ENCODE measurements at places on chromosomes 7 and 10.

DNA sequence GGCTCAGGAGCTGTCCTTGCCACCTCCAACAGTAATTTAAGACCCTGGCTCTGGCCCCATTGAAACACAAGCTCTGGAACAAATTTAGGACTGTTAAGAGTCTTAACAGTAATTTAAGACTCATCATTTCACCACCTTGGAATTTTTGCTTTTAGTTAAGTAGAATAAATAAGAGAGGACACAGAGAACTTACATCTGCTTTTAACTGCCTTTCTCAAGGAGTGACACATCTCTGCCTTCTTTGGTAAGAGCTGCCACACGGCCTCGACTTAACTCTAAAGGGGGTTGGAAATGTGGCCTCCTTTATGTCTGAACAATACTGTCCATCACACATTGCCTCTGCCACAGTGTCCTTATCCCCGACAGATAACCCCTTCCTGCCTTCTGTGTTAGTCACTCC is 77.9 kb downstream of the HERPUD2 start:
- DNase-seq: peak; percentile 58

DNA sequence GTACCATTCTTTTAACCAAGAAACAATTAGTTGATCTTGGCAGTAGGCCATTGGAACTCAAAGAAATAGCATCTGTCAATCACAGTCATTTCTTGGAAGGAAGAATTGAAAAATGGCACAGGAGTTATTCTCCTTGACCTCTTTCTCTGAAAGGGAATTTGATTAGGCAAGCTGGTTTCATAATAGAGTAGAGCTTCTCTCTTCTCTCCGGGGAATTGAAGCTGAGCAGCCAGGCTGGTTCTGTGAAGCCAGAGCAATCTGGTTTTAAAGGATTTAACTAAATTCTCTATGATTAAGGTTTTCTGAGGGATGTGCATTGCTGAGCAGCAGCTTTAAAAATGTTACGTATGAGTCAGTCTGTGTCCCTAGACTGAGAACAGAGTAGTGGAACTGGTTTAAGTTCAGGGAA is 70.2 kb downstream of the AHCYL2 start:
- DNase-seq: no peak

GRCh38 chr10:21529032-21529910 is 3.8 kb upstream of the SKIDA1 start:
- no peak for DNase-seq

DNA sequence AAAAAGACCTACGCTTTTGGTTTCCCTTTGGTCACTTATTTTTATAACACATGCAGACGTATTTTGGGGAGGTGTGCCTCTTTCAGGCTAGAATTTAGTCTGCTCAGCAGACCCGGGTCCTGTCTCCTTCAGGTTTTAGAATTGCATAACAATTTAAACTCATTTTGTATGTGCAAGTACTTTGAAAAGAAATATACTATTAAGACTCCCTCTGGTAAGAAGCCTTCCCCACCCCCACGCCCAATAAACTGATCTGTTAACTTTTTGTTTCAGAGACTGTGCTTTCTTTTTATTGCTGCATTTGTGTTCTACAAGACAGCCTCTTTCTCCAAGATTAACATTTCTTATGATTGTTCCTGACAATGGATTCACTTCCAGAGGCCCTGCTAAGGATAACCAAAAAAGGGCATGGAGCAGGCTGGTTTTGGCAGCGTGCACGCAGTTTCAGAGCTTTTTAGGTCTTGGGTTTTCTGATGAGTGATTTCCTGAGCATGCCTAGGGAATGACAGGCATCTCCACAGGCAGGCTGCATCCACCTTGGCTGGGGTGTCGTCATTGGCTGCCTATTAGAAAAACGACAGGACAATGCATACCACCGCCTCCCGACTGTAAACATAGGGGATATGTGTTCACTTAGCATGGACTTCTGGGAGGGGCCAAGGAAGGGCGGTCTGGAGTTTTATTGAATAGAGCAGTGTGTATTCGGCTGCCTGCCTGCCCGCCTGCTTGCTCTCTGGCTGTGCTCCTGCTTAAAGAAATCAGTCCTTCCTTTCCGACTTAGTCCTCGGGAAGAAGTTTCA is at the start of gene CALD1:
TSS of gene CALD1 (plus strand) at position 694 of the 800 bp plus-strand sequence. CDS start 88,100 bp downstream, outside the sequence.
- DNase-seq: peak; percentile 99

- DNase-seq: no peak
Observed at GRCh38 chr10:97923057-97923456, 73.4 kb downstream of the GOLGA7B start.

GRCh38 chr7:132430041-132430855 is 146.0 kb downstream of the PLXNA4 start:
- DNase-seq: no peak

DNA sequence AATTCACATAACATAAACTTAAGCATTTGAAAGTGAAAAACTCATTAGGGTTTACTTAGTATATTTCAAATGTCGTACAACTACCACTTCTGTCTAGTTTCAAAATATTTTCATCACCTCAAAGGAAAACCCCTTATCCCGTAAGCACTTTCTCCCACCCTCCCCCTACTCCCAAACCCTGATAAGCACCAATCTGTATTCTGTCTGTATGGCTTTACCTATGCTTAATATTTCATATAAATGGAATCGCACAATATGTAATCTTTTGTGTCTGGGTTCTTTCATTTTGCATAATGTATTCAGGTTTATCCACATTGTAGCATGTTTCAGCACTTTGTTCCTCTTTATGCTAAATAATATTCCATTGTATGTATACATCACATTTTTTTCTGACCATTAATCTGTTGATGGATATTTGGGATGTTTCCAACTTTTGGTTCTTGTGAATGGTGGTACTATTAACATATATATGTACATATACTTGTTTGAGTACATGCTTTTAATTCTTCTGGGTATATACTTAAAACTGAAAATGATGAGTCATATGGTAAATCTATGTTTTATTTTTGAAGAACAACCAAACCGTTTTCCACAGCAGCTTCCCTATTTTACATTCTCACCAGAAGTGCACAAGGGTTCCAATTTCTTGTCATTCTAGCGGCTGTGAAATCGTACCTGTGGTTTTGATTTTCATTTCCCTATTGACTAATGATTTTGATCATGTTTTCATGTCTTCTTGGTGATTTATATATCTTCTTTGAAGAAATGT is 6.2 kb upstream of the STARD3NL start:
- DNase-seq: no peak

GRCh38 chr10:45373003-45373575 is 927 bp upstream of the ALOX5 start:
- peak; percentile 25 for DNase-seq

GRCh38 chr10:127892743-127893142 is at the start of gene CLRN3:
TSS of gene CLRN3 (minus strand) at chr10:127892941. CDS start at chr10:127892784, 157 bp downstream.
- no peak for DNase-seq

GRCh38 chr10:61346796-61347413 is 106.3 kb downstream of the TMEM26 start:
- DNase-seq: no peak

DNA sequence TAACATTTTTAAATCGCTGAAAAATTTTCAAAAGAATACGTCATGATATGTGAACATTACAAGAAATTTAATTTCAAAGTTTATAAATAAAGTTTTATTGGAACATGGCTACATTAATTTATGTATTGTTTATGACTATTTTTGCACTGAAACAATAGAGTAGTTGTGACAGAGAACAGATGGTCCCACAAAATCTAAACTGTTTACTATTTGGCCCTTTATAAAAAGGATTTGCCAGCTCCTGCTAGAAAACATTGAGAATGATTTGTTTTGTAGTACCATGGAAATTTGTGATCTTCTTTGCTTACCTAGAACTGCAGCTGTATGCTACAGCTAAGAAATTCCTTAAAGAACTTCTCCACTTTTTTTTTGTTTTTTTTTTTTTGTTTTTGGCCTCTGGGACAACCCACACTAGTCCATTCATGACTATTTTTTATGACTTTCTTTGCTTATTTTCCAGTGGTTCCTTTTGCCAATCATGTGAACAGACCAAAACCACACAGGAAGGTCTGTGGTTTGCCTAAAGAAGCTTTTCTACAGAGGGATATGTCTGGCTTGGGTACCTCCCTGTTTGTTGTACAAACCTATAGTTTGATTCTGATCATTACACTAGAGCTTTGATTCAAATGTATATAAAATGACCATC is 55.7 kb downstream of the ST7 start:
- no peak for DNase-seq

GRCh38 chr7:26535483-26536007 is 243.9 kb downstream of the SNX10 start:
- no peak for DNase-seq

GRCh38 chr7:50339990-50340500 is 35.5 kb downstream of the IKZF1 start:
- DNase-seq: no peak

- peak; percentile 83 for DNase-seq
Observed at GRCh38 chr10:71272056-71272771, 46.8 kb upstream of the SLC29A3 start.

DNA sequence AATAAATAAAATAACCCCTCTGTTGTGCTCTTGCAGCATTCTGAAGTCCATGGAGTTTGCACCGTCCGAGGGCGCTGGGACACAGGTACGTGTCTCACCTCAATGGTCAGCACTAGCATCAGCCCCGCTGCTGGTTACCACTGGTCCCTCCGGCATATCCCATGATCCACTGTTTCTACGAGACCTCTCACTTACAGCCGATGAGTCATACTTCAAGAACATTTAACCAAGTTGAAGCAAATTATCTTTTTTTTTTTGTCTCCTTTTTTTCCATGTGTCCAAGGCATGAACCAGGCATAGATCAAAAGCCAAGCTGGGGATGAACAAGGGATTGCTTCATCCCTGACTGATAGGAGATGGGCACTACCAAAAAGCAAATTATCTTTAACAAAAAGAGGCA is 92.9 kb upstream of the SH2B2 start:
- DNase-seq: no peak

DNA sequence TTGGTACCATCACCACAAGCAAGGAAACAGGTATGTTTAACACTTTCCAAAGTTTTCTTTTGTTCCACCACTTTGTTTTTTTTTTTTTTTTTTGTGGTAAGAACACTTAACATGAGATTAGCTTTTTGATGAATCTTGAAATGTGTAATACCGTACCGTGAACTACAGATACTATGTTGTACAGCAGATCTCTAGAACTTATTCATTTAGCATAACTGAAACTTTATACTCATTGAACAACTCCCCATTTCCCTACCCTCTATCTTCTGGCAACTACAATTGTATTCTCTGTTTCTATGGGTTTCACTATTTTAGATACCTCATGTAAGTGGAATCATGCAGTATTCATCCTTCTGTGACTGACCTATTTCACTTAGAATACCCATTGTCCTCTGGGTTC is 162.7 kb upstream of the ITGB1 start:
- DNase-seq: no peak

- no peak for DNase-seq
Observed at GRCh38 chr7:27140126-27140857, 3.2 kb downstream of the HOXA5 start.

- peak; percentile 56 for DNase-seq
Observed at GRCh38 chr7:5596046-5596895, 172.6 kb upstream of the TNRC18 start.

DNA sequence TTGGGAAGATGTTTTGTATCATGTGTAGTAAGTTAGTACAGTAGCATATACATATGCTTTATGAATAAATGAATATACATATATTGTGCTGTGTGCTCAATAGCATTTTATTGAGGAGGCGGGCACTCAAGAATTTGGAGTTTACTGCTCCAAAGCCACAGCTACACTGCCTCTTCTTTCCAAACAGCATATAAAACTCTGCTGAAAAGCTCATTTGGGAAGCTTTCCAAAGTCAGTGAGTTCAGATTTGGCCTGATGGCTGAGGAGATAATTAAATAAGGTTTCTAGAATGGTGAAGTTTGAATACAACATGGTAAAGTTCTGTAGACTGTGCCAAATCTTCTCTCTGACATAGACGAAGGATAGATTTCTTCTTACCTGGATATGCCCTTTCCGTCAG is 29.8 kb downstream of the CDK1 start:
- DNase-seq: no peak

DNA sequence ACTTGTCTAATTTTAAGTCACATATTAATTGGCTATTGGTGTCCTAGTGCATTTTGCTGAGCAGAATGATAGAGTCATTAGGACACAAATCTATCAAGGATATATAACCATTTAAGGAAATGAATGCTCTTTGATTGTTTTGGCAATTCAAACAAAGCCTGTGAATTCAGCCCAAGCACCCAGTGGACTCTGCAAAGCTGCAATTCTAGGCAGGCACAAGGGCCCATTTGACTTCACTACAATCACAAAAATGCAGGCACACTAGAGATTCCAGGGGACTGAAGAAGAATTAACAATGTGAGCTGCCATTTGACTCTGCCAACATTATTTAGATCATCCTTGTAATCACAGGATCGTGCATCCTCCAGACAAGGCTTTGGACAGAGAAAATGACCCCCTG is 544.2 kb upstream of the PHF14 start:
- no peak for DNase-seq

- DNase-seq: no peak
Observed at GRCh38 chr7:157997471-157997870, 590.2 kb downstream of the PTPRN2 start.

- peak; percentile 67 for DNase-seq
Observed at GRCh38 chr10:125016611-125017202, 74.8 kb downstream of the ZRANB1 start.

GRCh38 chr10:88281592-88282347 is 301.3 kb downstream of the RNLS start:
- DNase-seq: no peak

DNA sequence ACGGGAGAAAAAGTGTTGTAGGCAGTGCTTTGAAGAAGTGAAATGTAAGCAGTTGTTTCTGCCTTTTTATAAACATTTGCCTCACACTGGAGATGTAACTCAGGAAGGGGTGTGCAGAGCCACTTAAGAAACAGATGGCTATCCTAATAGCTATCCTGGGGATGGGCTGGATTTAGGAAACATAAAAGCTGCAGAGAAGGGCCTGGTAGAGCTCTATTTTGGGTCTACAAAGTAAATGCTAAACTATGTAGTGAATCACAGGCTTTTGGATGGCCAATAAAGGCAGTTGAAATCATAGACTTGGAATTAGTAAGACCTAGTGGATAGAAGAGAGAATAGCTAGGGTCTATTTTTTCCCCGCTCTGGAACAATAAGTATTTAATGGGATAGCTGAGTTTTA is 79.9 kb upstream of the AGR3 start:
- DNase-seq: no peak

DNA sequence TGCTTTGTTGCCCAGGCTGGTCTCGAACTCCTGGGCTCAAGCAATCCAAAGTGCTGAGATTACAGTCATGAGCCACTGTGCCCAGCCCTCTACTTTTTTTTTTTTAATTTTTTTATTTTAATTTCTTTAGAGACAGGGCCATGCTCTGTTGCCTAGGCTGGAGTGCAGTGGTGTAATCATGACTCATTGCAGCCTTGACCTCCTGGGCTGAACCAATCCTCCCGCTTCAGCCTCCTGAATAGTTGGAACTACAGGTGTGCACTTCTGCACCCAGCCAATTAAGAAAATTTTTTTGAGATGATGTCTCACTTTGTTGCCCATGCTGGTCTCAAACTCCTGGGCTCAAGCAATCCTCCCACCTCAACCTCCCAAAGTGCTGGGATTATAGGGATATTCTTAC is 528.6 kb downstream of the GATA3 start:
- no peak for DNase-seq

DNA sequence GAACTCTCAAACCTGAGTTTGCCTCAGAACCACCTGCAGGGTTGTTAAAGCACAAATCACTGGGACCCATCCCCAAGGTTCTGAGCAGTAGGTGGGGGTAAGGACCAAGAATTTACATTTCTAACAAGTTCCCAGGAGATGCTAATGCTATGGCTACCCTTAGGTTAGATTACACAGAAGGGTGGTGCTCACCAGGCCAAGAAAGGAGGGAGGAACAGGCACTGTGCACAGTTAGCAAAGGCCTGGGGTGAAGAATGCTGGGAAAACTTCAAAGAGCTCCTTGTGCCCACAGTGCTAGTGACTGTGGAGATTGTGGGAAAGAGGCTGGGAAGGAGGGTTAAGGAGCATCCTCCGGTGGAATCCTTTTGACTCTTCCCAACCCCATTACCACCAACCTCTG is 8.7 kb upstream of the PRSS2 start:
- no peak for DNase-seq
